ENCODE measurements at places on chromosomes 2 and 18.
A peak's percentile ranks its signal among the peaks of the same experiment; 100 is the strongest.

DNA sequence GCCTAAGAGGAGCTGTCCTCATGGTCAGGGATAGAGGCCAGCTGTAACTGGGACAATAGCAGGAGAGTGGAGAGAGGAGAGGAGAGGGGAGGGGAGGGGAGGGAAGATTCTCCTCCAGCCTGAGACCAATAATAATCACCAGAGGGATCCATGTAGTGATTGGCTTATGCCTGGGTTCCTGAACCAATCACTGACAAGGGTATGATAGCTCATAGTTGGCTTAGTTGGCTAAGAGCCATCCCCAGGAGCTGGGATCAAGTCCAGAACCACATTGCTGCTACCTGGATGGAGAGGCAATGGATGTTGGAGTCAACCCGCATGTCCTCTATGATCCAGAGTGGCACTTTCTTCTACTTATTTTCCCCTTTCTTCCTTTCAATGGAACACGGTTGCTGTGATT is 7.7 kb upstream of the ST8SIA5 start:
- DNase-seq: no peak

- peak; percentile 88 for DNase-seq
Measured at GRCh38 chr2:241734467-241735208, at the start of gene D2HGDH. D2HGDH (plus strand) TSS chr2:241734630; CDS start chr2:241735225, 595 bp downstream.

DNA sequence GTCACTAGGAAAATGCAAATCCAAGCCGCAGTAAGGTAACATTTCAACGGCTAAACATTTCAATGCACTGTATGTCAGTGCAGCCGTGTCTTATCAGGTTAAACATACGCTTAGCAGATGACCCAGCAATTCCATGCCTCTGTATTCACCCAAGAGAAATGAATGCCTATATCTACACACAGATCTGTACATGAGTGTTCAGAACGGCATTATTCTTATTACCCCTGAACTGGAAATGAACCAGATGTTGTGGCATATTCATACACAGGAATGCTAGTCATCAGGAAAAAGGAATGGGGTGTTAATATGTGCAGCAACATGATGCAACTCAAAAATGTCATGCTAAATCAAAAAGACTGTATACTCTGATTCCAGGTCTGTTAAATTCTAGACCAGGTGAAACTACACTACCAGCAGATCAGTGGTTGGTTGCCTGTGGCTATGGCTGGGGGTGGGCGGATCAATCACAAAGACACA is 80.4 kb upstream of the RPL31 start:
- DNase-seq: peak; percentile 70

- no peak for DNase-seq
Measured at GRCh38 chr2:203871371-203871983, 3.9 kb downstream of the CTLA4 start.

DNA sequence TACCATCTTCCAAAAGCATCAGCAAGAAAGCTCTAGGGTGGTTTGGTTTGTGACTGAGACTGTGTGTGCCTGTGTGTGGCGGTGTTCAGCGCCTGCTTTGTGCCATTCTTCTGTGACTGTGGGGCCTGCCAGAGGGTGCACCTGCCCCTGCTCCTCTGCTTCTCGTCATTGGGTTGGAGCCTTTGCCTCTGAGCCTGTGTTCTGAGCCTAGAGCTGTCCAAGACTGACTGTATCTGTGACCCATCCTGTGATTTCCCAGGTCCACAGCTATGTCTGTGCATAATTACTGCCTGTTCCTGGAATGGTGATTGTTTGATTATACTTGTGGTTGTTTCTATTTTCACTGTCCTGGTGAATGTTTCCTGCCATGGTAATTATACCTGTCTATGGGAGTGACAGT is 57.1 kb upstream of the KLHL29 start:
- DNase-seq: no peak

GRCh38 chr18:2471523-2471922 is 99.8 kb downstream of the METTL4 start:
- peak; percentile 14 for DNase-seq

- no peak for DNase-seq
Measured at GRCh38 chr2:209236377-209236776, 187.5 kb upstream of the MAP2 start.

- no peak for DNase-seq
Measured at GRCh38 chr2:240889601-240890560, 6.1 kb downstream of the MAB21L4 start.

DNA sequence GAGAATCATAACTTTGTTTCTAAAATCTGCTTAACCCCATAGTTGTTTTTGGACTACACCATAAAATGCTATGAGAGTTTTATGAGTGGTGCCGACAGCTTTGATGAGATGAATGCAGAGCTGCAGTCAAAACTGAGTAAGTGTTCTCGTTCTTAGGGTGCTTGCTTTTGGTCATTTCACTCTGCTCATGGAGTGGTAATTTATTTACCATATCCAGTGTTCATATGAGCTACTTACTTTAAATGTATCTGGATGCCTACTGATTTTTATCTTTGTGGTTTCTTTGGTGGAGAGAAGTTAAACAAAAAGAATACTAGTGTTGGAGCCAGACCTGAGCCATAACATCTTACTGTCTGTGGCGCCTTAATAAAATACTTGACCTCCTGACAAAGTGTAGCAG is 16.4 kb downstream of the NDC80 start:
- no peak for DNase-seq

- no peak for DNase-seq
Measured at GRCh38 chr2:166610180-166610912, 116.3 kb upstream of the SCN7A start.

GRCh38 chr18:25467226-25467987 is 115.4 kb upstream of the ZNF521 start:
- DNase-seq: peak; percentile 23

- no peak for DNase-seq
Measured at GRCh38 chr2:166350525-166350924, 25.2 kb downstream of the SCN9A start.

DNA sequence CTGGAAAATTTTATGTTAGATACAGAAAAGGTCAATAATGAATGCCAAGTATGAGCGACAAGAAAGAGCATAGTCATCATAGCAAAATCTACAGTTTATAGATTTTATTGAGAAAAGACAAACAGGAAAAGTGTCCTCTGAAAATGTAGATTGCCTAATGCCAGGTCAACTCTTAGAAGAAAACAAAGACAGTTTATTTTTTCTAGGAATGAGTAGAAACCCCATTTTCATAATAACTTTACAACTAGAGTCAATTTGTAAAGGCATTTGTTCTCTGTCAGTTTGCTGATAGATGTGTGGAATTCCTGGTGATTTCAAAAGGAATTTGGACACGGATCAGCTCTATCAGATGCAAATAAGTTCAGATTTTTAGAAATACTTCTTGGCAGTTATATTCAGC is 16.6 kb downstream of the CDH7 start:
- DNase-seq: no peak

DNA sequence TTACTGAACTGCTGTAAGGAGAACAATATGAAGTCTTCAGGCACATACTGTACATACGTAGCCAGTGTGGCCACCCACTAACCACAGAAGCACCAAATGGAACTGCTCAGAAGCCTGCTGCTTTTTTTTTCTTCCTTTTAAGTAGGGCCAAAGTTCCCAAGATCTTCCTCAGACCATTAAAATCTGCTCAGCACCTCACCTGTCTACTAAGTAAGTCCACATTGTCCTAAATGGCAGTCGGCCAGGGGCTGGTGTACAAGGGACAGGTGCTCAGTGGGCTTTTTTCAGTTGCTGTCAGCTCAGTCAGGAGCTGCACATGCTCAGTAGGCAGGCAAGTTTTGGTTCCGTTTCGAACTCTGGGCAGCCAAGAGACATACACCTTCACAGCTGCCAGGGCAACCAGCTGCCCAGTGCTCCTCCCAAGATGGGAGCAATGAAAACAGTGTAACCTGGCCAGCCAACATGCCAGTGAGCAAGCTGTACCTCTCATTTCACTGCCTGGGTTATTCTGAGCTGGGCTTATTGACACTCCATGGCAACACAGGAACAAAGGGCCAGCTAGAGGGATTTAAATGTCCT is 86.1 kb downstream of the ACVR1 start:
- DNase-seq: no peak

DNA sequence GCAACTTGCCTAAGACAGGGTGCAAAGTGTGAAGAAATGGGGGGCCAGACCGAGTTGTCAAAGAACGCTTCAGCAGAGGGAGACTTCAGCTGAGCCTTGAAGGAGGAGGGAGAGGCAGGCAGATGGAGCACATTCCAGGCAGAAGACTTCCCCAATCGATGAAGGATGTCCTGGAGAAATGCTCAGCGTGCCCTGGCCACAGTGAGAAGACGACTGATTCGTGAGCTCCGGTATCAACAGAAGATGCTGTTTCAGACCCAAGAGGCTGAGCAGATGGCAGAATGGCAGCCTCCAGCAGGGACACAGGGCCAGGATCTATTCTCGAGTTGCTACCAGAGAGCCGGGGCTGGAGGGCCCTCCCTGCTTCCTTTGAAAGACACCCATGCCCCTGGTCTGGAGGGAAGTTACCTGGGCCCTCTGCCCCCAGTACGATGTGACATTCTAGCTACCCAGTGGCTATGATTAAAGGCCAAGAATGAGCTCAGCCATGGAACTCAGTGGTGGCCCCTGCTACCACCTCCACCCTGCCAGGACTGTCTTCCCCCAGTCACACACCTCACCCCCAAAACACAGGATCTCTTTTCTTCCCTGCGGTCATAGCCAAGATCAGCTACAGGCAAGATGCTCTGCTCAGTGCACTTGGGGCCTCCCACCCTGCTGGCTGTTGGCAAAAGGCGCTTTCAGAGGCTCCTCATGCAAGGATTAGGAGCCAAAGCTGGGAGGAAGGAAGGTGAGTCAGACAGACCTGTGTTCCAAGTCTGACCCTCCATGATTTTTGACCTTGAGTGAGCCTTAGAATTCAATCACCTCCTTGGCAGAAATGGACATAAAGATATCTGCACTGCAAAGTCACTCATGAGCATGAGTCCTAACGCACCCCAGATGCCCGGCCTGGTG is 84.3 kb downstream of the TFCP2L1 start:
- DNase-seq: no peak

GRCh38 chr2:54666634-54667265 is 56.7 kb upstream of the EML6 start:
- no peak for DNase-seq

GRCh38 chr2:167581961-167582574 is 665.3 kb downstream of the STK39 start:
- DNase-seq: peak; percentile 30

- no peak for DNase-seq
Measured at GRCh38 chr2:112916625-112917247, 5.8 kb downstream of the IL37 start.

DNA sequence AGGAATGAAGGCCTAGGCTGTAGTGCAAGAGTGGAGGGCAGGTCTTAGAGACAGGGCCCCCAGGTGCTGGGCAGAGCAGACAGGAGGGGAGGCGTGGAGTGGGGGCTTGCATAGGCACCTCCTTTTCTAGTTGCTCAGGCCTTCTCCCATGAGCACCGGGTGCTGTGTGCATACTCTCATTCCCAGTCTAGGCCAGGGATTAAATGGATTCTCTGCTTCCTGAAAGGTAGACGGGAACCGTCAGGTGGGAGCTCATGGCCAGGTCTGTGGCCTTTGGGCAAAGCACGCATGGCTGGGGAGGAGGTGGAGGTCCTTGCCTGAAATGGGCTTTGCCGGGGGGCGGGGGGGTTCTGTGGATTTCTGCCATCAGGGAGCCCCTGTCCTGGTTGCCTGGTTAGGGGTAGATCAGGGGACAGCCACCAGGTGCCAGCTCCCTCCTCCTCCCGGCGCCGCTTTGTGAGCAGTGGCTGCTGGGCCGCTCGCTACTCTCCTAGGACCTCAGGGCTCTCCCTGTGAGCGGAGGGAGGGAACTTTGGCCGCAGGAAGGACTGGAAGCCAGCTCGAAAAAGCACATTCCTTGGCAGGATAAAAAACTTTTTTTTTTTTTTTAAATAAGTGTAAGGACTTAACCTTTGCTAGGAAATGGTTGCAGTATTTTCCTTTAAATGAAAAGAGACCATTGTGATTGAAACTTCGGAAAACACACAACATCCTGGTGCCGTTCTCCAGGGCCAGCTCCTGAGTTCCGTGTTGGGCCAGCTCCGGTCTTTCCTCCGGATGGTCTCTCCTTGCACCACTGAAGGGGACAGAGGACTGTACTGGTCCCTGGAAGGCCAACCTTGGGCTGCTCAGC is 82.8 kb upstream of the HAAO start:
- no peak for DNase-seq

- DNase-seq: peak; percentile 58
Measured at GRCh38 chr2:197191177-197191939, 119.2 kb downstream of the ANKRD44 start.

DNA sequence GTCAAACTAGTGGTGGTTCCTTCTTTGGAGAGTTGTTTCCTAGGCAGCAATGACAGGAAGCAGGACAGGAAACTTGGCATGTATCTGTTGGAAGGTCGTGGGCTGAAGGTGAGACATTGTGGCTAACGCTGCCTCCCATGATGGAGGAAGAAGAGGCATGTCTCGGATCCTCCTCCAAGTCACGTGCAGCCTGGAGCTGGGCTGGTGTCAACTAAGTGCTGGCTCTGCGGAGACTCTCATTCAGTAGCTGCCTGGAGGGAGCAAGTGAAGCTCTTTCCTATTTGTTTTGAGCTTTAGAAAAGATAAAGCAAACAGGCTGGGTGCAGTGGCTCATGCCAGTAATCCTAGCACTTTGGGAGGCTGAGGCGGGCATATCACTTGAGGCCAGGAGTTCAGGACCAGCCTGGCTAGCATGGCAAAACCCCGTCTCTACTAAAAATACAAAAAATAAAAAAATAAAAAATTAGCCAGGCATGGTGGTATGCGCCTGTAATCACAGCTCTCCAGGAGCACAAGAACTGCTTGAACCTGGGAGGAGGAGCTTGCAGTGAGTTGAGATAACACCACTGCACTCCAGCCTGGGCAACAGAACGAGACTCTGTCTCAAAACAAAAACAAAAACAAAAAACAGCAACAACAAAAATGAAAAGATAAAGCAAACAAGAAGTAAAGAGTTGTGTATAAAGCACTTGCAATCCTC is 28.2 kb upstream of the INO80C start:
- DNase-seq: no peak

GRCh38 chr18:46291149-46291548 is 187.0 kb downstream of the HAUS1 start:
- no peak for DNase-seq

All from ELR (cell line).